Cardiac septum (tissue), 1 donor: ENCODE measurements at places on chromosomes 16 and 17. TPM values are rescaled to one million over a fixed set of nuclear protein-coding genes. Genes with fewer than 3 reads are reported as not detected.

CFAP119 gene
- total RNA-seq = 1.0 TPM

MRPL28 gene
- total RNA-seq = 60.1 TPM

PYCARD gene
- total RNA-seq = 3.2 TPM

ALDH3A1 gene
- 0.24 TPM for total RNA-seq

CACNG4 gene
- total RNA-seq = 0.05 TPM

KRT33A gene
- not detected for total RNA-seq

KRTAP4-5 gene
- total RNA-seq = not detected

PTX4 gene
- not detected for total RNA-seq

DNA sequence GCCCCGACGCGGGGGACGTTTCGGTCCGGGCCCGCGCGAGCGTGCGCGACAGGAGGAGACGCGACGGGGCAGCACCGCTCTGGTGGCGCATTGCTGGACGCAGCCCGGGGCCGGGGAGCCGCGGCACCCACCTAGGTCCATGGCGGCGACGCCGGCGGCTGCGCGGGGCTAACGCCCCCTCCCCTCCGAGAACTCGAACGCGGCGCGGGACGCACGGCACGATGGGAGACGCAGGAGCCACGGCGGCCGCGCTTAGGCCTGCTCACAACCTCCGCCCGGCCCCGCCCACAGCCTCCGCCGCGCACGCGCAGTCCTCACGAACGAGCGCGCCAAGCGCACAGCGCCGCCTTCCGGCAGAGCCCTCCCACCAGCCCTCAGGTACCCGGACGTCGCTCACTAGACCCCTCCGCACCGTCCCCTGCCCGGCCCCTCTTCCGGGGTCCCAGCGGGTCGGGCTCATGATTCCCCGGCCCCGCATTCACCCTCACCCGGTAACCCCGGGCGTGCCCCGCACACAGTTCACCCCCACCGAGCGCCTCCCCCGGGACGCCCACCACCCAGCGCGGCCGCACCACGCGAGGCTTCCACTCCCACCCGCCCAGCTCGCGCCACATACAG is at the start of gene GEMIN4:
Gene GEMIN4 (minus strand): TSS at position 263 of the 618 bp plus-strand sequence. CDS start 122 bp downstream, at position 141.
- peak; percentile 98 for DNase-seq

GRCh38 chr17:63843910-63844677 is 1.6 kb upstream of the SMARCD2 start:
- no peak for DNase-seq

- DNase-seq = no peak
These were observed 23.0 kb downstream of the CES1 start for GRCh38 chr16:55809851-55810250.

DNA sequence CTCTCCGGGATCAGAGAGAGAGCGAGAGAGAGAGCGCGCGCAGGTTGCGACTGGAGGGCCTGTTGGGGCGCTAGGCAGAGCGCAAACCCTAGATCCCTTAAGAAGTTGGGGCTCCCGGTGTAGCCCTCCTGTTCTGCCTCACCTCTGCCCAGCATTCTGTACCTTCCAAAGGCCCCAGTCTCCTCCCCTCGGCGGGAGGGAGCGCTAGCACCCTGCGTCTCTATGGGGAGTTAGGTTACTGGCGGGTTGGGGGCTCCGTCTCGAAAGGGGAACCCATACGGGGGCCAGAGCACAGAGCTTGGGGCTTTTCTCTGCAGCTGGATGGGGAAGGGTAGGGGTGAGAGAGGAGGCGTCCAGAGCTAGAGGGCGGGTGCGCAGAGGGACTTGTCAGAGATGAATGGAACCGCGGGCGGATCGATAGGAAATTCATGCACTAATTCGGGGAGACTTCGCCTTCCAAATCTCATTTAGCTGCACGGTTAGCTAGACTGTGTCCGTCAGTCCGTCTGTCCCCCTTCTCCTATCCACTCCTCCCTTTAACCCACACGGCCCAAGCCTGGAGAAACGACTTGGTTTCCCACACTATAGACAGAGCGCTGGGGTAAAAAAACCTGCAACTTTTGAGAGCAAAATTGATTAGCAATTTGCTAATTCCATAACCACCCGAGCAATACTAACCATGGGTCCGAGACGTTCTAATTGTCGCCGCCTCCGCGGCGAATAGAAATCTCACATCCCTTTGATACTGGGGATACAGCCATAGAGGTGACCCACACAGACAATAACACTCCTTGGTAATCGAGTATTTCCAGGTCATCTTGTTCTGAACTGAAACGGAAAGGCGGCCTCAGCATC is 693 bp upstream of the HOXB4 start:
- DNase-seq = no peak

DNA sequence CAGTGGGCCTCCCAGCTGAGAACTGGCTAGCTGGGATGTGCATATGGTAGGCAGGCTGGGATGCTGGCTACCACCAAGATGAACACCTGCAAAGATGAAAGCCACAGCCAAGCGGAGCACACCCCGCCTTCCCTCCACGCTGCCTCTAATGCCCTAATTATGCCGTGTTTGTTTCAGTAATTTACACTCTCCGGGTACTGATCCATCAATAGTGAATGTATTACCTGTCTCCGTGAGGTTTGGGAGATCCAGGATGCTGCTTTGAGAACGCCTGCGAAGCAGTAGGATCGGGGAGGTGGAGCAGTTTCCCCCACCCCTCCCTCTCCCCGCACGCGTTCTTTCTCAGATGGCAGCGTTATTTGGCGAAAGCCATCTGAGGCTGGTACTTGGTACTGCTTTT is 28.9 kb upstream of the GSE1 start:
- DNase-seq = no peak

DNA sequence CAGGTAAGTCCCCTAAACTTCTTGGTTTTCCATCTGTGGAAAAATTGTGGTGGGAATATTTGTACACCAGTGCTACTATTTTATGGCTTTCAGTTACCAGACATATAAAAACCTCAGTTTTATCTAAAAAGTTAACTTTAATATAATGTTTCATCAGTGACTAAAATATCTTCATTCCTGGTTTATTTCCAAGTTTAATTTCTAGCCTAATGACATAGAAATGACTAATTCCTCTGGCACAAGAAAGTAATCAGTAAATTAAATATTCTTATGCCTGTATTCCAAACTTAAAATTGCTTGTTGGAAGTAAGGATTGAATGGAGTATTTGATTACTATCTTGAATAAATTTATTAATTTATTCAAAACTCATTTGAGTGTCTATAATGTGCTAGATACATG is 757.0 kb downstream of the CDH11 start:
- DNase-seq = no peak

DNA sequence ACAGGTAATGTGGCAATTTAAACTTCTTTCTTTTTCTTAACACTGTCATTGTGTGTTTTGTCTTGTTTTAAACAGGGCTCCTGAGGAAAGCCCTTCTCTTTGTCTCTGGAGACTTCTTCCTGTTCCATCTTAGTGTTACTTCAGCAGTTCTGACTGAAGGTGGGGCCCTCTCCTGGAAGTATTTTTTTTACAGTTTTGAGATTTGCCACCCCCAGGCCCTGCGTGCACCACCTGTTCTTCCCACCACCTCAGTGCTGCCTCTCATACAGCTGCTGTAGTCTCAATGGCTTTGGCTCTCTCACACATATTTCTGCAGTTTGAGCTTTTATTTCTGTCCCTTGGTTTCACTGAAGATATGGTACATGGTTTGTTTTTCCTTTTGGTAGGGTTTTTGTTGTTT is 52.5 kb upstream of the ALDH3A1 start:
- no peak for DNase-seq

DNA sequence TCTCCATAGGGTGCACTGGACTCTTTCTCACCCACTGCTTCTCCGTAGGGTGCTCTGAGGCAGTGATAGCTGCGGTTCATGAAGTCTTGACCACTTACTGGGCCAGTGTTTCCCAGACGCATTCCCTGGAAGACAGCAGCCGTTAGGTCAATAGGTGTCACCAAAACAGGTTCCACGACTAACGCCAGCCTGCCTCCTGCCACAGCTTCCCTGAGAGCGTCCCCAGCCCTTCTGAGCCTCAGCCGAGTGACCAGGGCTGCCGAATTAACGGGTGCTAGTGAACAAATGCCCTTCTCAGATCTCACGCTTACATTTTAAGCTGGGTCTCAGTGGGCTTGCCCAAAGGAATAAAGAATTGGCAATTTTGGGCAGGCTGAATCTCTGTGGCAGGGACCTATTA is 188.7 kb upstream of the TNRC6C start:
- DNase-seq = no peak

GRCh38 chr17:32869345-32870026 is 7.4 kb downstream of the MYO1D start:
- no peak for DNase-seq

DNA sequence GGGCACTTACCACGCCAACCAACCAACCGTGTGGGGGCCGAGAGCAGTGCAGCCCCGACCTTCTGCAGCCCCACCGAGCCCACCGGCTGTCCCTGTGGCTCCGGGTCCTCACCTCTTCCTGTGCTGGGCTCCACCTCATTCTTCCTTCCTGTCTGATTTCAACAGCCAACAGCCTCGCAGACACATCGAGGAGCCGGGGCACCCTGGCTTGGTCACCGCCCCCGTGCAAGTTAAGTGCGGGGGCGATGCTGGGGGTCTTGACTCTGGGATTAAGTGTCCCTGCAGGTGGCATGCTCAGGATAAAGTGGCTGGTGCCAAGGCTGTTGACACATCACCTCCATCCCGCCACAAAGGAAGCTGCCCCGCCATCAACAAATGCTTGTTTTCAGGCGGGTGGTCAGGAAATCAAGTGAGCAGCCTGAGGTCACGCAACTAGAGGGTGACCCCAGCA is at the start of gene NLRC3:
Gene NLRC3 (minus strand): TSS at position 102 of the 451 bp plus-strand sequence. CDS start 12,367 bp downstream, outside the sequence.
- no peak for DNase-seq

- peak; percentile 71 for DNase-seq
These were observed 434 bp downstream of the CEMP1 start for GRCh38 chr16:2530629-2531318.

GRCh38 chr16:35215287-35215686 is 1755.9 kb downstream of the TP53TG3F start:
- DNase-seq = no peak

DNA sequence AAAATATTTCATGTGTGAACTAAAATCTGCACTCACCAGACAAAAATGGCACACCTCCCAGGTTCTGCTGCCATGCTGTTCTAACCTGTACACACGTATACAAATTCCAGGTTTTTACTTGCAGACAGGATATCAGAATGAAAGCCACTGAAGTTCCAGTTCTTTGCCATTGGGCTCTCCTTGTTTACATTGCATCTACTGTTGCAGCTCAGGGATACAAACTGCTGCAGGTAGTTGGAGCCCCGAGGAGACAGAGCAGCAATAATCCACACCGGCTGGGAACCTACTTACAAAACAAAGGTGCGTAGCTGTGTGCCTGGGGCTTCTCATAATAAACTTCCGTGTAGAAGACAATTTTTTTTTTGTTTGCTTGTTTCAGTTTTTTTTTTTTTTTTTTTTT is 59.6 kb downstream of the HAPSTR1 start:
- DNase-seq = no peak
